Forelimb muscle (tissue), 1 donor: ENCODE measurements at places on chromosomes 5 and 9. TPM values are rescaled to one million over a fixed set of nuclear protein-coding genes. Genes with fewer than 3 reads are reported as not detected.

DNA sequence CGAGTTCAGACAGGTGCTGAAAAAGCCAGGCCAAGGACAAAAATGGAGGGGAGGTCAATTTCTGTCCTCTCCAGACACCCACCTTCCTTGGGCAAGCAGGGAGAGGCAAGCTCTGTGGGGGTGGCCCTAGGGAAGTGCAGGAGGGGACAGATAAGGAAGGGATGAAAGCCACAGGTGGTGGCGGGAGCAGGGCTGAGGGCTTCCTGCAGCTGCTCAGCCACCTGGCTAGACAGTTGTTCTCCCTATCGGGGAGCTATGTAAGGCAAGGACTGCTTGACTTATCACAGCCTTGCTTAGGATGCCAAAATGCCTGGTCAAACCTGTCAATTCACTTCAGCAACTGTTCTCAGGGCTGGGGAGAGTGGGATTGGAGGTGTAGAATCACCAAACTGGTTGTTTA is 266.1 kb downstream of the ZSWIM6 start:
- no peak for DNase-seq

BTF3 gene
- polyA plus RNA-seq: 1,304 TPM

KCNN2 gene
- 8.2 TPM for polyA plus RNA-seq

FBLL1 gene
- 0.86 TPM for polyA plus RNA-seq
